Karpas-422 (cell line): ENCODE measurements at places on chromosomes 11 and 22.

DNA sequence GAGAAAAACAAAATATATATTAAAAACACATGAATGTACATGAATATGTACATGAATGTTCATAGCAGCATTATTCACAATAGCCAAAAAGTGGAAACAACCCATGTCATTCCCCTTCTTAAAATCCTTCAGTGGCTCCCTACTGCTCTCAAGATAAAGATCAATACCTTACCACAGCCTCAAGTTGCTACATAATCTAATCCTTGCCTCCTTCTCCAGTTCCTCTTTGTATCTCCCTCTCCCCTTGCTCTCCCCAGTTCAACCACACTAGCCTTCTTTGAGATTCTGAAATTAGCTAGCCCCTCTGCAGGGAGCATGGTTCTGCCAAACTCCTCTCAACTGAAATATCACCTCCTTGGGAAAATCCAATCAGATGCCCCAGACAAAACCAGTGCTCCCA, 28.1 kb downstream of the MTMR2 start:
- no peak for DNase-seq

GRCh38 chr22:38833061-38833460, 10.8 kb downstream of the NPTXR start:
- no peak for DNase-seq

DNA sequence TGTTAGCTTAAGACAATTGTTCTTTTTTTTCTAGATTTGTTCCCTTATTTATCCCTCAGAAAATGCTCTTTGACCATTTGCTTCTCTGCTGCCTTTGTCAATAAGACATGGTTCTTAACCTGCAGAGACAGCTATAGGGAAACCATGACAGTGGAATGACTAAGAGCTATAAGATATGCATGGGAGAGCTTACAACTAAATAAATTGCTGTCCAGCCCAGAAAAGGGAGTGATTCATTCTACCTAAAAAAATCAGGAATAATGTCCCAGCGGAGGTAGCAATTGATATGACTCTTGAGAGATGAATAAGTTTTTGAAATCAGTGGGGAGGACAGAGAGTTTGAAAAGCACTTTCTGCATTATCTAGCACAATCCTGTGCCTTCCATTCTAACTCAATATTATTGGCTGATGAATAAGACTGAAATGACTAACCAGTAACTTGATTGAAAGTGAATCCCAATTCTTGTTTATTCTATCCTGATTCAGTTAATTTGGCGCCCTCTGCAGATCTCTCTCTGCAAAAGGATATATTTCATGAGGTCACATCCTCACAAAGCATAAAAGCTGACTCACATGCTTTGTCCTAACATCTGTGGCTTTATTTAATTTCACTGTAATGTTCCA, 680.5 kb upstream of the API5 start:
- DNase-seq, result peak; percentile 62

GRCh38 chr22:30483169-30483568, 11.4 kb upstream of the SEC14L3 start:
- no peak for DNase-seq

- DNase-seq, result no peak
These were observed 125.0 kb downstream of the CCDC81 start for GRCh38 chr11:86499723-86500129.

DNA sequence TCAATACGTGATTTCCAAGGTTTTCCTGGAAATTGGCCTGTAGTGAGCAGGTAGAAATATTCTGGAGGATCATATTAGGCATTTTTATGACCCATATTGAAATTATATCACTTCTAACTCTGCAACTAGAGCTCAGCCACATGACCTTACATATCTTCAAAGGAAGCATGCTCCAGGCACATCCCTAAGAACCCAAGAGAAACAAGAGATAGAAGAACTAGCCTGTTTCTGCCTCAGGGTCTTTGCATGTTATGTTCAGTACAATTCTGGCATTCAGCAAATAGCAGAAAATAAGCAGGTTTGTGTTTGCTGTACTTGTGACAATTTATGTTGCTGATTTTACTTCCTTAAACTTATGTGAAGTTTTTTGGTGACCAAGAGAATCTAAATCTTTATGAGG, 663.7 kb upstream of the ANO5 start:
- no peak for DNase-seq

DNA sequence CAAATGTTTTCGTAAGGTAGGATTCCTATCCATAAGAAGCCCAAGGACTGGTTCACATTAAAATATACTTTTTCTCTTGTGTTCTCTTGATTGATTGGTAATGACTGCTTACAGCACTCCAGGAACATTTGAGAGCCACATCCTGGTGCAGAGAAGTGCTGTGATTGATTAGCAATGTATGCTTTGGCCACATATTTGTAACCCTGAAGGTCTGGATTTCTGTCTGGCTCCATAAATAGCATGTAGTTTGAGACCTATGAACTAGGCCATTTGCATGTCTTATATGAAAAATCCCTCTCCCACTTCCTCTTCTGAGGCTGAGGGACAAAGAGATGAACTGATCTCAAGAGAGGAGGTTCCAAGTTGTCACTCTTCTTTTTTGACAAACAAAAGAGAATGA, 49.3 kb upstream of the CD44 start:
- peak; percentile 85 for DNase-seq

- no peak for DNase-seq
These were observed 35.9 kb upstream of the LYVE1 start for GRCh38 chr11:10604340-10604748.

GRCh38 chr11:131584785-131585592, 214.6 kb downstream of the NTM start:
- peak; percentile 54 for DNase-seq

GRCh38 chr11:129710423-129710822, 105.2 kb upstream of the TMEM45B start:
- DNase-seq, result no peak

DNA sequence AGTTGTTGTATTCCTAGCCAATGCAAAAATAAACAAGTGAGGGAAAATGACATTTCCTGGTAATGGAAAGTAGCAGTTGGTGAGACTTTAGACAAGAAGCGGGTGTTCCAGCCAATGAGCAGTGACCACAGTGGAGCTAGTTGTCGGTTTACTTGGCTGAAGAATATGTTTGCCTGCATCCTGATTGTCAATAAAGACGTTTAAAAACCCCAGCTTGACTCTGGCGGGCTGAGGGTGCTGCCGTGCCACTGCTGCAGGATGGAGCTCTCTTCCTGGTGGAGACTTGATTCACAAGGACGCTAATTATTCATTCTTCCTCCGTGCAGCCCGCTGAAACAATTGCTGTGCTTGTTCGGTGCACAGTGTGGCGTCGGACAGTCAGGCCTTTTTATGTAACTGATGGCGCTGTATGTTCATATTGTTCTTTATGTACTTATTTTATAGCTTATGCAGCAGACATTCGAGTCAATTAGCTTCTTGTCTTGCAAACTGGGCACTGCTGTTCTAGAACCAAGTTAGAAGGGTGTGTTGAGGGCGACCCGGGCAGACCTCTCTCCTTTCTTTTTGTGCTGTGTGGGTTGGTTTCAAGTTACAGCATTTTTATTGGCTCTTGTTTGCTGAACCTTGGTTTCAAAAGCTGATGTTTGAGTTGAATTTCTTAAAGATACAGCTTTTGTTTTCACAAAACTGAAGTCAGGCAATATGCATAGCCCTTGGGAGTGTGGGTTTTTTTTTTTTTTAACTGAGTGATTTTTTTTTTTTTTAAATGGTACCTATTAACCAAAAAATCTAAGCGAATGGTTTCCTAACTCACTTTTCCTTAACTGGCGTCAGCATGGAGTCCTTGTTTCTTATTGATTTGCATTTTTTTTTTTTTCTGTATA, 153.9 kb downstream of the TEAD1 start:
- DNase-seq, result no peak

GRCh38 chr11:63901660-63902059, 15.3 kb downstream of the RCOR2 start:
- peak; percentile 58 for DNase-seq

- peak; percentile 52 for DNase-seq
These were observed 88.4 kb downstream of the UBASH3B start for GRCh38 chr11:122743949-122744348.
